DND-41 (cell line): ENCODE measurements at places on chromosomes 11 and 22.
A peak's percentile ranks its signal among the peaks of the same experiment; 100 is the strongest.

- no peak for DNase-seq
- H3K4me1 ChIP-seq, result peaks cover 12% of the 10 kb centered on the region
Measured at GRCh38 chr22:23889620-23890019, 4.6 kb upstream of the MIF start.

GRCh38 chr11:107916671-107917241, 11.5 kb upstream of the RAB39A start:
- no peak overlapping the region for H3K4me3 ChIP-seq
- peak; percentile 25 for DNase-seq
- no peaks in the 10 kb centered on the region for H3K36me3 ChIP-seq
- no peaks in the 10 kb centered on the region for H3K4me1 ChIP-seq
- no peaks in the 10 kb centered on the region for H3K27me3 ChIP-seq

GRCh38 chr11:57764566-57764965, 3.0 kb downstream of the CTNND1 start:
- no peaks in the 10 kb centered on the region for H3K27me3 ChIP-seq
- no peak for DNase-seq
- H3K4me3 ChIP-seq, result no peak overlapping the region
- H3K4me1 ChIP-seq, result peaks cover 11% of the 10 kb centered on the region; the same call in 1 of the 2 replicates

DNA sequence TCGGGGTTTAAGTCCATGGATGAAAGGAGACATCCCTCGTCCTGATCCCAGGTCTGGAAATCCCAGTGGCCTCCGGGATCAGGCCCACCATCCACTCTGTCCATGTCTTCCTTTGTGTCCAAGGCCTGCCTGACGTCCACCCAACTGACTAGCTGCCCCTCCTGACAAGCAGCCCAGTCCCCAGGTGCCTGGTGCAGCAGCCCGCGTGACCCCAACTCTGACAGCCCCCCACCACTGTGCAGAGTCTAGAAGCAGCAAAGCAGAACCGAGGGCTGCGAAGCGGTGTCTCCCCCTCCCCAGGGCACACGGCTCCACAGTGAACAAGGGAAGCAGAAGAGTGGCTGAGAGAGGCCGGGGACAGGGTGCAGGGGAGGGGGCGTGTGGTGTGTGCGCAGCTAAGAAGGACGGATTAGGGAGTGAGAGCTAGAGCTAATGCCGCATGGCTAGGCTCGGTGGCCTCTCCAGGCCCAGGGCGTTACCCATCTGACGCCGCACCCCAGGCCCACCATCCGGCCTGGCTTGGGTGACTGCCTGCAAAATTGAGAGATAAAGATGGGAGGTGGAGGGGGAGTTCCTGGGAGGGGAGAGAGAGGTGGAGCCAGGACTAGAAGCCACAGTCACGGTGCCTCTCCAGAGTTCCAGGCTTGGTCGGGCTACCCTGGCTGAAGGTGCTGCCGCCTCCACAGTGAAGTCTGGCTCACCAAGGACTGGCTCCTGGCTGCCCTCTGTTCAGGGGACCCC, 16.6 kb upstream of the BAIAP2L2 start:
- peaks cover 60% of the 10 kb centered on the region for H3K36me3 ChIP-seq
- no peak overlapping the region for H3K4me3 ChIP-seq
- no peak overlapping the region for H3K27ac ChIP-seq
- no peak for DNase-seq
- no peaks in the 10 kb centered on the region for H3K27me3 ChIP-seq

DNA sequence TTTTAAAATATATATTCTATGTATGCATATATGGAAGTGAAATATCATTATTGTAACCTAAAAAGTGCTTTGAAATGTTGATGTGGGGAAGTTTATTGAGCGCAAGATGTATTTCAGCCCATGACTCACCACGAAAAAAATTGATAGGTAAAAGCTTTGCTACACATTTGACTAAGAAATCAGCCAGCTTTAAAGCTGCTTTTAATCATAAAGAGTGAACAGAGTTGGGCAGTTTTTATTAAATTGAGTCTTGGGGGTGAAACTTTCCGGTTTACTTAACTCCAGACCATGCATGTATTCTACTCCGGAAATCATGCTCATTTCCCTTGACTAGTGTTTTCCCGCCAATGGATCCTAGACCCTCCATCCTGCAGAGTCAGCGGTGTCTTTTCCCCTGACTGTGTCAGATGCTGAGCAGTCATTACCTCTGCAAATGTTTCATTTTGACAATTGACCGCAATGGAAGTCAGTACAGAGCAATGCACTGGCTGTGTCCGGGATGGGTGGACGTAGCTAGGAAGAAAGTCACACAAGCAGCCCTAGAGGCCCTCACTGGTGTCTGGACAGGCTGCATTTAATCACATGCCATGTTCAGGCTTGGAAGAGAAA, 47.2 kb upstream of the MPEG1 start:
- no peaks in the 10 kb centered on the region for H3K4me1 ChIP-seq
- H3K36me3 ChIP-seq, result no peaks in the 10 kb centered on the region
- no peaks in the 10 kb centered on the region for H3K27me3 ChIP-seq
- H3K27ac ChIP-seq, result no peak overlapping the region
- no peak for DNase-seq
- H3K4me3 ChIP-seq, result no peak overlapping the region

- H3K4me1 ChIP-seq, result peaks cover 30% of the 10 kb centered on the region
- H3K36me3 ChIP-seq, result no peaks in the 10 kb centered on the region
- no peaks in the 10 kb centered on the region for H3K27me3 ChIP-seq
- DNase-seq, result peak; percentile 95
- H3K4me3 ChIP-seq, result peak overlapping the region; percentile 17; the same call in 1 of the 2 replicates
- peak overlapping the region; percentile 63 for H3K27ac ChIP-seq
Measured at GRCh38 chr22:49970528-49971231, 10.1 kb downstream of the PIM3 start.

DNA sequence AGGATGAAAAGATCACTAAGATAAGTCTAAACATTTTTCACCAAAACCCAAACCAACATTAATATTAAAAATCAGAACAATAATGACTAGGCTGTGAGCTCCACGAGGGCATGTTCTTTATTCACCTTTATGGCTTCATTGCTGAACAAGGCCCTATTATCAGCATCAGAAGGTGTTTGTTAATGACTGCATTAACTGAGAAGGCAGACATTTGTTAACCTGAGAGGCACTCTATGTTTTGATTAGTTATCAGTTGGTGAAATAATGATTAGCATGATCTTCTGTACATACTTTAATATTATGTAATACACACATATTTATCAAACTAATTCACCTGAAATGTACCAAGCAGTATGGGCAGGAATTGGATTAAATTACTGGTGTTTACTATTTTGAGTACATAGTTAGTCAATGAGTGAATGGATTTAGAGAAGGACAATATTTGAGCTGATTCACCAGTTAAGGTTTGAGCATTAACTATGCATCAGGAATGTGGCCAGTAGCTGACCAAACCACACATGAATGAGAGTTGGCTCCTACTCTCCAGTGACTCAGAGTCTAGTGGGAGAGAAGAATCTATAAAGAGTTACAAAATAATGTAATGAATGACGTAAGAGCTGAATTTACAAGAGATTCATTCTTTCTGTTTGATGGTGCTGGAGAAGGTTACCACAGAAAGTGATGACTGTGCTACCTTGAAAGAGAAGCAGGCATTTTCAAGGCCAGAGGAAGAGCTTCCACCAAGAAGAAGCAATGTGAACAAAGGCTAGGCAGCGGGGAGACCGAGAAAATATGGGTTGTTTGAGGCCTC, 6.7 kb downstream of the IL18 start:
- no peak overlapping the region for H3K27ac ChIP-seq
- no peaks in the 10 kb centered on the region for H3K36me3 ChIP-seq
- H3K4me1 ChIP-seq, result no peaks in the 10 kb centered on the region
- no peak overlapping the region for H3K4me3 ChIP-seq
- H3K27me3 ChIP-seq, result no peaks in the 10 kb centered on the region

DNA sequence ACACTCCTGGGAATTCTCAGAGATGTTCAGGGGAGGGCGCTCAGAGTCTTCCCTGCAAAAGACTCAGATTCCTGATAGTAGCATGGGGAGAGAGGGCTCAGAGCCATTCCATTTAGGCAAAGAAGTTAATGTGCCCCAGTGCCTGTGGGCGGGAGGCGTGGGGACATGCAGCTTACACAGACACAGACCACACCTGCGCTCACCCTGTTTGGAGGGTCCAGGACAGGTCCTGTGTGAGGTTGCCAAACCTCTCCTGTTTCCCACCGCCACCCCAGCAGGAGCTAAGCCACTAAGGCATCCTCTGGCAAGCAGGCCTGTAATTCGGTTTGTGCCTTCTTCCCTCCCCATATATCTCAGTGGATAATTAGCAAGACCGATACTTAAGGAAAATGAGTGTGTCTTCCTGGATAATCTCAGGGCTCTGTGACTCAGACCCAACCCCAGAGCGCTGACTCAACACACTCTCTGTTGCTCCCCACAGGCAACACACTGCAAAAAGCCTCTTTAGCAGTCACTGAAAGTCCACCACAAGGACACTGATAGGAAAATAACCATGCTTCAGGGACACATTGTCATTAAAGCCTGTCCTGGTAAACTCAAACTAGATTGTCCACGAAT, 118.9 kb upstream of the LMO1 start:
- H3K4me1 ChIP-seq, result no peaks in the 10 kb centered on the region
- DNase-seq, result no peak
- H3K27ac ChIP-seq, result no peak overlapping the region
- no peaks in the 10 kb centered on the region for H3K36me3 ChIP-seq
- no peak overlapping the region for H3K4me3 ChIP-seq
- H3K27me3 ChIP-seq, result no peaks in the 10 kb centered on the region

DNA sequence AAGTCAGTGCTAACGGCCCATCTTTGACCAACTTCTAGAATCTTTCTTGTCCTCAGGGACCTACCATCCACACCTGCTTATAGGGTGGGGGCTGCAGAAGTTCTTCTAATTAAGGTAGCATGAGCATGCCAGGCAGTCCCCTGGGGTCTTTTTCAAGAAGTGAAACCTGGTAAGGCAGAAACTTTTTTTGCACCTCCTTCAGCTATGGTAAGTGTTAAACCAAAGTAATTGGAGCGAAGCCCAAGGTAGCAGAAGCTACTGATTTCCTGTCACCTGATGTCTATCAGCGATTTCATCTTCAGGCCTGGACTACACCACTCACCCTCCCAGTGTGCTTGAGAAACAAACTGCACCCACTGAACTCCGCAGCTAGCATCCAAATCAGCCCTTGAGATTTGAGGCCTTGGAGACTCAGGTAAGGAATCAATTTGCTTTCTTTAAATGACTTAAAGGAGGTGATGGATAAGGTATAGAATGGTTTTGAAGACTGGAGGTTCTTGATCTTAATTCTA, at the start of gene MS4A1:
MS4A1 (plus strand) TSS at position 317 of the 512 bp plus-strand sequence. CDS start 6,528 bp downstream, outside the sequence.
- no peak within 1 kb of the TSS for H3K27ac ChIP-seq
- no peaks in the 10 kb centered on the region for H3K27me3 ChIP-seq
- no peak within 1 kb of the TSS for H3K4me3 ChIP-seq
- peaks cover 6% of the 10 kb centered on the region for H3K4me1 ChIP-seq
- DNase-seq, result no peak
- H3K36me3 ChIP-seq, result no peaks in the 10 kb centered on the region

- H3K27ac ChIP-seq, result no peak overlapping the region
- H3K4me1 ChIP-seq, result peaks cover 52% of the 10 kb centered on the region
- peak overlapping the region; percentile 80 for H3K4me3 ChIP-seq
- no peaks in the 10 kb centered on the region for H3K27me3 ChIP-seq
Measured at GRCh38 chr22:38696606-38697424, 3.9 kb downstream of the JOSD1 start.

DNA sequence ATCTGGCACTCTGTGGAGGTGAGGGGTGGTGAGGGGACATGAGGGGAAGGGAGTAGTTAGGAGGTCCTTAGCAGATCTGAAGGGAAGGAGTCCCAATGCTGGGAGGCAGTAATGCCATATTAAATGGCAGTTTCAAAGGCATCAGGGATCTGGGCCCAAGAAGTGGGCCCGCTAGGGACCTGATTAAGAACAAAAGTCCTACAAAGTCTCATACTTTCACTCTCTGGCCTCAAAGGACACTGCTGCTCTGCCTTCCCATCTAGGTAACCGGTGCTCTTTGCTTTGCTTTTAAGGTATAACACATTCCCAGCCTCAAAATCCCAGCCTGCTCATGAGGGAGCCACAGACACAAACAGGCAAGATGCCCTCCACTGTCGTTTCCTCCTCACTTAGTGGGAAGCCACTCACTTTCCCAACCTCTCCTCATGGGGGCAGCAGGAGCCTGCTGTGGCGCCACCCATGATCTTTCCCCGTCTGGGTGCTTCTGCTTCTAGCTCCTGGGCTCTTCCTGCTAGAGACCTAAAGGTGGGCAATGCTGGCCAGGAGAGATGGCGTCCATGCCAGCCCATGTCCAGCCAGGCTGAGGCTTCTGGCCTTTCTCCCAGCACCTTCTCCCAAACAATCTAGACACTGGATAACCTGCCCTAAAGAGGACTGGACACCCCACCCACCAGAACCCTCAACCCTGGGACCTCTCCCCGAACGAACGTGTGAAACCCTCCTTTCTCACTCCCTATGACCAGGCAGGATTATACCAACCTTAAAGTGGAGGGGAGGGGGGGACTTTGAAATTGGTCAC, 68.3 kb downstream of the PLEKHA7 start:
- no peak overlapping the region for H3K4me3 ChIP-seq
- H3K36me3 ChIP-seq, result no peaks in the 10 kb centered on the region
- DNase-seq, result peak; percentile 49
- peaks cover 4% of the 10 kb centered on the region for H3K27me3 ChIP-seq
- no peaks in the 10 kb centered on the region for H3K4me1 ChIP-seq
- H3K27ac ChIP-seq, result no peak overlapping the region

DNA sequence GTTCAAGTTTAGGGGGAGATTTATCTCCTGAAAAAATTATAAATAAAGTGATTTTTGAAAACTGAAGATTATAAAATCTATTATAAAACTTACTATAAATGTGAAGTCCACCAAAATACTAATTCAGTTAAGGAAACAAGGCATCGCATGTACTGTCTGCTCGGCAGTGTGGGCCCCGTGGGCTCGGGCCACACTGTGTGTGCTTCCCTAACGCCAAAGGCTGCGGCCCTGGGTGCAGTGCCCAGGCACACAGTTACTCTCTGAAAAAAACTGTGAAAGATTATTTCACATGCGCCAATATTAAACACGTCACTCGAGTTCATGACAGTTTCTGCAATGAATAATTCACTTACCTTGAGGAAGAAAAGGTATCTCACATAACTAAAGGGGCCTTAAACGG, 39.8 kb downstream of the BRD1 start:
- H3K4me1 ChIP-seq, result no peaks in the 10 kb centered on the region
- DNase-seq, result no peak
- H3K27me3 ChIP-seq, result no peaks in the 10 kb centered on the region
- H3K36me3 ChIP-seq, result peaks cover 100% of the 10 kb centered on the region

GRCh38 chr11:36088266-36088972, 144.6 kb downstream of the LDLRAD3 start:
- no peaks in the 10 kb centered on the region for H3K36me3 ChIP-seq
- no peak overlapping the region for H3K27ac ChIP-seq
- H3K27me3 ChIP-seq, result no peaks in the 10 kb centered on the region
- DNase-seq, result no peak
- H3K4me3 ChIP-seq, result no peak overlapping the region
- H3K4me1 ChIP-seq, result no peaks in the 10 kb centered on the region
